ENCODE measurements at places on chromosomes 7 and 10.

GRCh38 chr7:155986497-155987160 is 174.4 kb upstream of the SHH start:
- no peak for DNase-seq

GRCh38 chr10:49000437-49001398 is 61.1 kb upstream of the LRRC18 start:
- DNase-seq = no peak

GRCh38 chr10:110137142-110137545 is 70.3 kb upstream of the MXI1 start:
- DNase-seq = no peak

DNA sequence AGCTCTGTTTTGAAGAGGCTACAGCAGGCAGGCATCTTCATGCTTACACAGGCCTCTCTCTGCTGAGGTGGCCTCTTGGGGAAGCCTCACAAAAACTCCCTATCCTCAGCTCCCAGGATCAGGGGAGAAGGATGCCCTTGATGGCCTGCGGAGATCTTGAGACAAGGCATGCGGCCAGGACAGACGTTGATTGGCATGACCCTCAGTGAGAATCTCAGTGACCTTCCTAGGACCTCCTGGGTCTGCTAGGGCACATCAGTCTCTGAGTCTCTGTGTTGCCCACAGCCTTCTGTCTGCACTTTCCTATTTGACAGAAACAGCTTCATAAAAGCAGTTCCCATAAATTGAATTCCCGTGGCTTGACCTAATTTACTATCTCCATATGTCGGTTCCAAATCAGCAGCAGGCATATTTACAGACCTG is 1005.8 kb upstream of the C7orf33 start:
- no peak for DNase-seq

DNA sequence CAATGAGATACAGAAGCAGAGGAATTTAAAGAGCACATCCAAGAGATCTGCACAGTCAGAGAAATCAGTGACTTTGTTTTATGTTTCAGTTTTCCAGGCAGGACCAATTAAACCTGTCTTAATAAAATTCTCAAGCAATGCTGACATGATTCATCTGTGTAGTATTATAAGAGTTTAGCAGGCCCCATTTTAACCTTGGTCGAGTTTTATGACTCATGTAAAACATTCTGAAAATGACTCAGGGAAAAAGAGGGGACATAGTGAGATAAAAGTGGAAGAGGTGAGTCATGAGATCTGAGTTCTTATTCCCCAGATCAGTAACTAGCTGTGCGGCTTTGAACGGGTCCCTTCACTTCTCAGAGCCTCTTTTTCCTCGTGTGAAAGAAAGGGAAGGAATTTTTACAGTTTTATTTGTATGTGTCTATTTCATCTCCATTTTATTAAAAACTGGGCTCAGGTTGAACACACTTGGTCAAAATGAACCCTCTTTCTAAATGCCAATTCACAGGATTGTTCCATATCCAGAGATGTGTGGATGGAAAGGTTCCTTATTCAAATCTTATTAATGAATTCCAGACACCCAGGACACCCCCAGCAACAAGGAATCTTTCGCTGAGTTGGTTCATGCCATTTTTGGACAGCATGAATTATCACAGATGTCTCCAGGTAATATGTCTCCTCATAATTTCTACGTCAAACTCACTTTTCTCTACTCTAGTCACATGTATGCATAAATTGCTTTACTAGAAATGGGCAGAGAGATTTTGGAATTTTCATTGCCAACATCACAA is 143.2 kb downstream of the JAZF1 start:
- DNase-seq = no peak

DNA sequence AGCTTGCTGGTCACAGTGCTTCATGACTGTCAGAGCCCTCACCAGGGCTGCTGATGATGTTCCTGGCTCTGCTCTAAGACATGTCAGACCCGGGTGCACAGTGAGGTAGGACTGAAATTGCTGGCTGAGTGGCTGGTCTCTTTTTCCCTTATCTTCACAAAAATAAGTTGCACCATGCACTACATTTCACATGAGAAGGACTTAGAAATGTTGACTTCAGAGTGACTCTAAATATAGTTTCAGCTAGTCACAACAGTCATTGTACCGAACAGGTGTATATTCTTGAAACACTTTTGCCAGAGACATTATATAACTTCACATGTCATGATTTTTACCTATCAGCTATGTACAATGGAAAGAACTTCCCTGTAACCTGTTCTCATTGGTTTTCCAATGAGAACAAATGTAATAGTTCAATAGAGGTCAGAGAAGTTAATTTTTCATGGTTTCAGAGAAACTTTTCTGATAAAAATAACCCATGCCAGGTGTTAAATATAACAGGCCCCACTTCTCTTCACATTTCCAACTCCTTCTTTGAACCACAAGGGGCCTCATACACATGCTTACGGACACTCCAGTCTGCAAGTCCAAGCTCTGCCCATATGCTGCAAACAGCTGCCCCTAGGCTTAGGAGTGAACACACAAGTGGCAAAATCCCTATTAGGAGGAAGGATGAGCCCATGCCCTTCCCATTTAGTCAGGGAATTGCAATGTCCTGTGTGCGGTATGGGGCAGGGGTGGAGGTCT is 115.6 kb downstream of the CDK6 start:
- peak; percentile 38 for DNase-seq

DNA sequence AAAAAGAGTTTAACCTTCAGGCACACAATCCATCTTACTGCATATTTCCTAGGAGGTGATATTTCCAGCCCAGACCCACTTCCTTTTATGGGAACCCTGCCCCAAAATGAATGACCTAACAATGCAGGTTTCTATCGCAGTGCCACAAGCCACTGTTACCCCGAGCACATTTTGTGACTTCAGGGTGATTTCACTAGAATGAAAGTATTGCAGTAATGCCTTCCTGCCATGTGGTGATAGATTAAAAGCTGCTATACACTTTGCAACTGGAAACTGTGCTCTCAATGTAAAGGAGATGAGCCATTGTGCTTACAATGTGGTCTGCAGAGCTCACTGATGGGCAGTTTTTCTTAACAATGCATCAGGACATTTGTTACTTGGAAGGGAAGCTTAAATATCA is 90.5 kb upstream of the RSU1 start:
- DNase-seq = no peak

DNA sequence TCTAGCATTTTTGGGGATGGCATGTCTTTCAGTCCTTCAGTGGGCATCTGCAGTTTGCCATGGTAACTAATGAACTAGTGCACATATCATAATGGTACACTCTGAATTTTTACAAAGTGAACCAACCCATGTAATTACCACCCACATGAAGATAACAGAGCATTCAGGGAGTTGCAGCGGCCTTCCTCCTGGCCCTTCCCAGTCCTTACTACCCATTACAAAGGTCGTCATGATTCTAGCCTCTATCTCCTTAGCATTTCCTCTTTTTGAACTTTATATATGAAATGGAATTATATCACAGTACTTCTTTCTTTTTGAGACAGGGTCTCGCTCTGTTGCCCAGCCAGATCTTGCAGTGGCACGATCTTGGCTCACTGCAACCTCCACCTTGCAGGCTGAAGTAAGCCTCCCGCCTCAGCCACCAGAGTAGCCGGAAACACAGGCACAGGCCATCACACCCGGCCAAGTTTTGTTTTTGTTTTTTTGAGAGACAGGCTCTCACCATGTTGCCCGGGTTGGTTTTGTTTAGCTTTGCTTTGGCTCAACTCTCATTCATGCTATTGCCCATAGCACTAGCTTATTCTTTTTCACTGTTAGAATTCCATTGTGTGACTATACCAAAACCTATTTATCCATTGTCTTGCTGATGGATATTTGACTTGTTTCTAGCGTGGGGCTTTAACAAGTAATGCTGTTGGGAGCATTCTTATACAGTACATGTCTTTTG is 79.2 kb downstream of the APBB1IP start:
- no peak for DNase-seq

DNA sequence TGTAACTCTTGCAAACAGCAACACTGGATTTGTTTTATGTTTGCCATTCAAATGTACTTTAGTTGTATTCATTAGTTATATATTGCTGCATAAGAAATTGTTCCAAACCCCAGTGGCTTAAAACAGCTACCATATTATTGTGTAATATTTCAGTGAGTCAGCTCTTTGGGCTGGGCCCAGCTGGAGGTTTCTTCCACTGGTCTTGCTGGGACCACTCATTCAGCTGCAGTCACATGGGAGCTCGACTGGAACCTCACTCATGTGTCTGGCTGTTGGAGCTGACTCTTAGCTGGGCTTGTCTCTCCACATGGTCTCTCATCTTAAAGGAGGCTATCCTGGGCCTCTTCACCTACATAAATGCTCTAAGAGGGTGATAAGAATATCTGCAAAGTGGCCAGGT is 23.2 kb upstream of the PIP4K2A start:
- DNase-seq = no peak

- no peak for DNase-seq
Observed at GRCh38 chr10:21807180-21807579, 196.3 kb downstream of the DNAJC1 start.

DNA sequence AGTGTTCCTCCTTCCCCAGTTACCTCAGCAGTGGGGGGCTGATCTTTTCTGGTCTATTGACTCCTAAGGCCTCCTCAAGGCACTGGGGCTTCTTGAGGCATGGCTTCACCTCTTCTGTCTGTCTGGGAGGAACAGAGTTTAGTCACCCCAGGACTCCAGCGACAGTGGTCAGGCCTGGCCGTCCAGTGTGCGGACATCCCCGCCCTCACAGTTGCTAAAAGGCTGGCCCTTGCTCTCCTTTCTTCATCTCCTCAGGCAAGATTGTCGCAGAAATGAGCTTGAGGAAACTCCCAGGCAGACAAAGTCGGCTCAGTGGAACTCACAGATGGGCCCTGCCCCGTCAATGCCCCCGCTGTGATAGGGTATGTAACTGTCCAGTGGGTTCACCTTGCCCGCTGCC is 7.0 kb upstream of the FFAR4 start:
- no peak for DNase-seq

- DNase-seq = peak; percentile 40
Observed at GRCh38 chr7:155166673-155167370, 96.7 kb downstream of the HTR5A start.

DNA sequence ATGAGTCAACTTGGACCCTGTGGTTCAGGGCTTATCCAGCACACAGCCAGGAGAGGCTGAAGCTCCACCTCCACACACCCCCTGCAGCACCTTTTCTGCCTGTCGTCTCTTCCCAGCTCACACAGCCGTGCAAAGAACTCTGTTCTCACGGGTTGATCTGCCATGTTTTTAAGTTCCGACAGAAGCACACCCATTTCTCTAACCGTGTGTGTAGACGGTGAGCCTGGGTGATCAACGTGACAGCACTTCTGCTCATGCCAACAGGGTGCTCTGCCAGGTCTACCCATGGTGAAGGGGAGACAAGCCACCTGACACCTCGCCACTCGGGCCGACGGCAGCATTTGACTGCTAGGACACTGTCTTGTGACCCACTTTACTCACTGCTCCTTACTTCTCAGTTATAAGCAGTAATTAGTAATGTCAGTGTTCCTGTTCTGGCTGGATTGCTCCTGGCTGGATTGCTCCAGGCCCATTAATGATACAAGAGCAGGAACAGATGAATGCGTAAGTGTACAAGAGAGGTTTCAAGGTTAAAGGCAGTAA is 90.5 kb downstream of the RNF216 start:
- DNase-seq = no peak

GRCh38 chr10:129049501-129049900 is 417.5 kb upstream of the MGMT start:
- no peak for DNase-seq

- DNase-seq = no peak
Observed at GRCh38 chr7:158113321-158114025, 474.1 kb downstream of the PTPRN2 start.

DNA sequence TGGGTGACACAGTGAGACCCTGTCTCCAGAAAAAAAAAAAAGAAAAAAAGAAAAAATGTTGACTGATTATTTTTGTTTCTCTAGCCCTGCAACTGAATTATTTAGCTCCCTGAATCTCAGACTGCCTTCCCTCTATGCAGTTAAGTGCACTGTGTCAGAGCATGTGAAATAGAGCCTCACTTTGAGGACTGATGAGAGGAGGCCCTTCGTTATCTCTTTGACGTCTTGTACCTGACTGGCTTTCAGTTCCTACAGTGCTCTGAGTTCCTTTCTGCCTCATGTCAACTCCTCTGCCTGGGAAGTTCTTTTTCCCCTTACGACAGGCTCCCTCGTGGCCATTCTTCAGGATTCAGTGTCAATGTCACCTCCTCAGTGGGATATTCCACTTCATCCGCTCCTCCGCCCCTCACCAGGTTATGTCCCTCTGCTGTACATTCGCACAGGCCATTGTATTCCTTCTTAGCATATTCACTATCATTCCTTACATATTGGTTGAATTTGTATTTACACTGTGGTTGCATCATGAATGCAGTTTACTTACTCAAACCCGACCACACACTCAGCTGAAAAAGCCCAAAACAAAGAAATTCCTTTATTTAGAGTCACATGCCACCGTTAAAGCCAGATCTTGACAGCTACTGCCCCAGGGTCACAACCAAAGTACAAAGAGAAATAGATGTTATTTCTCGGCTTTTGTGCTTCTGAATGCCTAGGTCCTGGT is 18.1 kb upstream of the CAMK2G start:
- no peak for DNase-seq

- no peak for DNase-seq
Observed at GRCh38 chr10:73478636-73479035, 17.2 kb downstream of the PPP3CB start.

GRCh38 chr10:80691441-80691840 is 153.7 kb downstream of the SH2D4B start:
- no peak for DNase-seq

DNA sequence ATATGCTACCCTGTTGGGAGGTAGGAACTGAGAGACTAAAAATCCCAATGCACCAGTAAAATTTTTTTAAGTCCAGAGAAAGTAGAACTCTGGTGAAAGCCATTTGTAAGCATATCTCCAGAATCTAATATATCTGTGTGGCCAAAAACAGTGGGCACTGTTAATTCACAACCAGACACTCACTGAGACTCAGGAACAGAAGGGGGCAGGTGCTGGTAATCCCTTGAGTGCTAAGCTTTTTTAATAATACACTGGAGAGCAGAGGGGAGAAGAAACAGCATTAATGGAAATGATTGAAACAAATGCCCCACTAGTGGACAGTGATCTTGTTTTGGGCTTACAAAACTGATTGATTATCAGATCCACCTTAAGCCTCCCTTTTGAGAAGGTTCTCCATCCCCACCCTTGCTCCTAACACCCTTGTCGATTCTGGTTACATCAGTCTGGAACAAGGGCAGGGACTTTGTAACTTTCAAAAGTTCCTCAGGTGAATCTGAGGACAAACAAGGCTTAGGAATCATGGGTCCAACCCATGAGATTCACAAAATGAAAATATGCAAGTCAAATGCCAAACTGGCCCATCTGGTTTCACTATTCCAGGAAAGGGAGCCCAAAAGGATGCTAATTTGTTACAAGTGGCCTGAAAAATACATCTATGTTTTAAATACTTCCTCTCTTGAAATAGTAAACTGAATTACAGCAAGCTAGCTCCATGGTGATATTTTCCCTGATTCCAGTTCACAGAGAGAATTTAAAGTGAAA is 29.7 kb downstream of the PLXNA4 start:
- DNase-seq = no peak

DNA sequence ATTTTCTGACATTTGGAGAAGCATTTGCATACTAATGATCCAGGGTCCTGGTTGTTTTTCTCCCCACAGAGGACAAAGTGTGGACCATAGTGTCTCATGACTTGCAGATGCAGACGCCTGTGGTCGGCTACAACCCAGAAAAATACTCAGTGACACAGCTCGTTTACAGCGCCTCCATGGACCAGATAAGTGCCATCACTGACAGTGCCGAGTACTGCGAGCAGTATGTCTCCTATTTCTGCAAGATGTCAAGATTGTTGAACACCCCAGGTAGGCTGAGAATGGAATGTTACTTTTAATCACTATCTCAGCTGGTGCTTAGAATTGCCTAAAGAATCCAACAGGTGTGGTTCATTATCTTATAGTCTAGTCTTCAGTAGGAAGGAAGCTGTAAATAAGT is 951.5 kb upstream of the C7orf33 start:
- DNase-seq = no peak

All from right hindlimb (tissue), 1 donor.